Astrocyte of the hippocampus (primary cell): ENCODE measurements at places on chromosomes 11 and 22.

GRCh38 chr11:134459246-134460061, 47.4 kb upstream of the B3GAT1 start:
- no peak for DNase-seq

DNA sequence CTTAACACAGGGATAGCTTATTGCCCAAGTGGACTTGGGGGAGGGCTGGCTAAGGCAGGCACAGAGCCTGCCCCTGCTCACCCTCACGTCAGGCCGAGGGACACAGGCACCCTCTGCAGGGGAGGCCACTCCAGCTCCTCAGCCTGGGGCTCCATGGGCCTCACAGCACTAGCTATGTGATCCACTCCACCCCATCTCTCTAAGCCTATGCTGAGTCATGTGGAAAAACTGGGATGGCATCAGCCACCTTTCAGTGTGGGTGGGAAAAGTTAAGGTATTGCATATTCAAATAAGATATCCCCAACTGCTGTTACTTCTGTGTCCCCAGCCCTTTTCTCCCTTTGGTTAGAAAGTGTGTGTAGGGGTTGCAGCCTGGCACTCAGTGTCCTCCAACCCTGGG, 22.3 kb downstream of the RANGAP1 start:
- DNase-seq: peak; percentile 22

- peak; percentile 53 for DNase-seq
These were observed 67.5 kb downstream of the GAB2 start for GRCh38 chr11:78350091-78350645.

- no peak for DNase-seq
These were observed 9.1 kb downstream of the MMP10 start for GRCh38 chr11:102771351-102771750.

DNA sequence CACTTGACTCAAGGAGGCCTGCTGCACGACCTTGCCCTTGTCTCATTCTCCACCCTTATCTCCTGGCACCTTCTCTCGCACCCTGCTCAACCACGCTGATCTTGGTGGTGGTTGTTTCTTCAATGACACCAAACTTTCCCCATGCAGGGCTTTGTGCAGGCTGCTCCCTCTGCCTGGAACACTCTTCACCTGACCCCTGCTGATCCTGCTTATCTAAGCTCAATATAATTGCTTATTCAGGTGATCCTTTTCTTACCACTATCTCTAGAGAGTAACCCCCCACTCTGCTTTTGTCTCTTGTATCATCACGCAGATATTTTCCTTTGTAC, 604.4 kb downstream of the BUD13 start:
- DNase-seq: no peak

DNA sequence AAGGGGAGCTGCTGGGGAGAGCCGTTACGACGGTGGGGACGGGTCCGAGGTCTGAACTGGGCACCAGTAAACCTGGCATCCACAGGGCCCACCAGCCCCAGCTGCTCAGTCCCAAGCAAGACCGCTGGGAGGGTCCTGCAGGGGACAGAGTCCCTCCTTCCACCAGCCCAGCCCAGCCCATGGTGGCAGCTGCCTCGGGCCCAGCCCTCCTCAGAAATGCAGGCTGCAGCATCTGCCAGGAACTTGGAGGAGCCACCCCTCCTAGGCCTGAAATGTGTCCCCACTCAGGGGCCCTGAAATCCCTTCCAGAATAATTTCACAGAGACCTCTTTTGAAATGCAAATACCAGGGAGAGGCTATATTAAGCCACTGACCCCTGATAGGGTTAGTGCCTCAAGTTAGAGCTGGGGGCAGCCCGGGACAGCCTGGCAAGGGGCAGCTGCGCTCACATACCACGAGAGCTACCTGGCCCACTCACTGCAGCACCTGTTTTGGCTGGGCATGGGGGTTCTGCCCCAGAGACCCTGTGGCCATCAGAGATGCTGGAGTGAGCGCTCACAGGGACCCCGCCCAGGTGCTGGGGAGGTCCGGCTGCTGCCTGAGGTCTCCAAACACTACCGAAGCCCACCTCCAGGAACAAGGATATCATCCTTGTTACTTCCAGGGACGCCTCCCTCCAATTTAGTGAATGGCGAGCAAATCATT, 53.1 kb downstream of the CELSR1 start:
- DNase-seq: no peak

- DNase-seq: no peak
These were observed 76.5 kb downstream of the PDE2A start for GRCh38 chr11:72597721-72598120.

GRCh38 chr22:44954149-44954548, 55.7 kb downstream of the PHF21B start:
- DNase-seq: no peak

DNA sequence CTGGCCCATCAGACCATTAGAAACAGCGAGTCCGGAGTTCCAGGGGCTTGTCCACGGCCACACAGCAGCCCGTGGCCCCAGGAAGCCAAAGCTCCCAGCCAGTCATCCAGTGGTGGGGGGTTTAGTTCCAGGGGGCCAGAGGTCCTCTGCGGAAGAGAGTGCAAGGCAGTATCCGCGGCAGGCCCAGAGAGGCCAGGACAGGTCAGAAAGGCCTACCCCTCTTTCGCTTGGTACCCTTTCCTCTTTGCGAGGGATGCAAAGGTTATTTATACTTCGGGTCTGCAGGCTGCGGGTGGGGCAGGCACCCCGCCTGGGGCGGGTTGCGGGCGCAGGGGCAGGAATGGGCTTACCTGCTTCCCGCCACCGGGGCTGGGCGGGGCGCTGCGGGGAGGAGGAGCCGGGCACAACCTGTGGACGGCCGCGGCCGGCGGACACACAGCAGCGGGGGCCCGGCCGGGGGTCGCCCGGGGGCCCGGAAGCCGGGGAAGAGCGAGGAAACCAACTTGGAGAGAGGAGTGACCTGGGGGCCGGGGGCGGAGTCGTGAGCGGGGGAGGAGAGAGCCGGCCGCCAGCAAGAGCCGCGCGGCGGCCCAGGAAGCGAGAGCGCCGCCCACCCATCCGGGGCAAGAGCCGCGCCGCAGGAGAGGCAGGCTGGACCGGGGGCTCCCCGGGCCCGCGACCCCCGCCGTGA, at the start of gene SH3BP1:
Gene SH3BP1, plus strand, starts transcription at position 600 of the 691 bp plus-strand sequence. CDS start 119 bp downstream, outside the sequence.
- DNase-seq: peak; percentile 62

GRCh38 chr11:130097285-130097684, 27.6 kb downstream of the APLP2 start:
- no peak for DNase-seq

GRCh38 chr11:14357881-14358728, 878 bp downstream of the RRAS2 start:
- DNase-seq: peak; percentile 91

DNA sequence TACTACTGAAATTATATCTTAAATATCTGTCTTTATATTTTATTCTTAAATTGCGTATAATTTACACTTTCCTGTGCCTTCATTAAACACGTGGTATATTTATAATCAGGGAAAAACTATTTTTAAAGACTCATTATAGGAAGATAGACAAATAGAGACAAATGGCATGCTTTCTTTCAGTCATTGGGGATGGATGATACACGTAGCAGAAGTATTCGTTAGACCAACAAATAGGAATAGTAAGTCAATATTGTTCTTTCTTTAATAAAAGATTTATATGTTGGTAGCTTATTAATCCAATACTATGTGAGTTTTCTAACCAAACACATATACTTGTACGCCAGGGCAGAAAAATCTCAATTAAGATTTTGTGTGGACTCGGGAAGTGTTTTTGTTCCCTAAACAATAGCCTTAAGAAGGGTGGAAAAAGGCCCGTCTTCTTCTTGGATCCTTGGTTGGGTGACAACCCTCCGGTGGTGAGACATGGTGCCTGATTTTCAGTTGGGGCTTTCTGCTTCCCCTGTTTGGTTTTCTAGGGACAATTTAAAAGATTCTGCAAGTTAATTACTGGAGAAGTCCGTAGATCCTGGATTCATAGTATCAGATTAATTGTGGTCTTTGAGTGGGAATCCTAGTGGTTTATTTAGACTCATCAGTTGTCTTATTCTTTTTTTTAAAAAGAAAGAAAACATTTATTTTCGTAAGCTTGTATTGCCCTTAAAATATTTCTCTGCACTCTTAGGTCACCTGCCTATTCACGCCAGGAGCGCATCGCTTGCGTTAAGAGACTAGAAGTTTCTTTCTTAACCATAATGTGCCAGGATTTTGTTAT, 83.5 kb upstream of the WNT7B start:
- DNase-seq: peak; percentile 15

- no peak for DNase-seq
These were observed 1093.3 kb downstream of the BRD1 start for GRCh38 chr22:48734359-48734758.

DNA sequence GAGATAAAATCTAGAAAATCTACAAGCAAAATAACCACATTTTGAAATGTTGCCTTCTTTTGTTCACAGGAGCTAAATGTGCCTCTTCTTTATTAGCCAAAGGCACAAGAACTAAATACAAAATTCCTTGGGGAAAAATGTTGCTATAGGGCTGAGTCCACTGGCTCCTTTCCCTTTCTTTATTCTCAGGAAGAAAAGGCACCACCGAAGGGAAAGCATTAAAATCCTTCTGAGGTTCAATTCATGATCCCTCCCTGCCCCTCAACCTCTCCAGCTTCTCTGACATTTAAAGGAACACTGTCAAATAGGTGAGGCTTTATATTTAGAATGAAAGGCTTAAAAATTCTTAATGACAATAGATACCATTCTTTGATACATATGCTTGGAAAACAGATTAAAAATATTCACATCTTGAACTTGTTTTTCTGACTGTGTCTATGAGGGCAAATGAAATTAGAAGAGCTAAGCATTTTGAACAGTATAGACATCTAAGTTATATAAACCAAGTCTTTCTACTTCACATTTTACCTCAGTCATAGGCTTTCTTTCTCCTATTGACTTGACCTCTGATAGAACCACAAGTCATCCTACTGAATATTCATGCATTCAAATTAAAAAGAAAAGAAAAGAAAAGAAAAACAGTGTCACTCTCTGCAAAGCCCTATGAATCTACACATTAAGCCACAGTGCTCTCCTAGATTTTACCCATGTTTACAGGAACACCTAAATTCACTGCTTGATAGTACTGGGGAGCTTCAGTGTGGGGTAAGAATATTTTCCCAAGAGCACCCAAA, 148.2 kb downstream of the MAML2 start:
- DNase-seq: no peak

DNA sequence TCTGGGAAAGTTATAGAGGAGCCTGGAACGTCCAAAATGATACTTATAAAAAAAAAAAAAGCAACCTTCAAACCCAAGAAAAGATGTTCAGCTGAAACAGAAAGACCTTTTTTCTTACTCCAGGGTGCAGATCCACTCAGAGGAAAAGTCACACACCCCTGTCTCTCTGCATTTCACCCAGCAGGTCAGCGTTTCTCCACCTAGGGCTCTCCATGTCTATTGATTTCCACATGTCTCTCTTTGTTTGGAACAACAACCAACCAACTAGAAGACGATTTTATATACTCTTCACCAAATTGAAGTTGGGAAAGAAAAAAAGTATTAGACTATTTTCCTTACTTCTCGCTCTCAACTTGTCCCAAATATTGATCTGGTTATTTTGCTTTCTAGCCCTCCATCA, 42.2 kb upstream of the BLID start:
- no peak for DNase-seq

- DNase-seq: no peak
These were observed 399.2 kb downstream of the TBC1D22A start for GRCh38 chr22:47161631-47162030.

DNA sequence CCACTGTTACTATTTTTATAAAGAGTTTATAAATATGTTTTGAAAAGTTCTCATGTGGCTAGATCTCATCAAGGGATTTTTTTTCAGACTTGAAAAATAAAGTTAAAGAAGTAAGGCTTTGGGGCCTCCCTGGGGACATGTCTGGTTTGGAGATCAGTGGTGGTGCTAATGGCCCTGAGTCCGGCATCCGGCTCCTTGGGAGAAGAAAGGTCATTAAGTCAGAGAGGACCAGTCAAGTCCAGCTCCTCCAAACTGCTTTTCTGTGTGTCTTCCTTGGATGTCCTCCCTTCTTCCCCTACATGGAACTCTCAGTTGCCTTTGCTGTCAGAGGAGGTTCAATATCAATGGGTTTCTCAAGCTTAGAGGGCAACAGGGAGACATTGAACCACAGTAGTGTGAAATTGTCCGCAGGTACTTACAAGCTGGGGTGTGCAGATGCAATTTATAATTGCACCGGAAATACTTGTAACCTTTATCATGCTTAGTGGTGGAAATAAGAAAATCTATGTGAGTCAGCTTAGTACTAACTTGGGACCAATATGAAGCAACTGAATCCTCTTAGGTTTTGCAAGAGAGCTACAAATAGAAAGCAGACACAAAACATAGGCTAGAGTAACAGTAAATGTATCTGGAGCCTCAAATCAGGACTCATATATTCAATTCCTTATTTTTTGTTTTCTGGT, 144.3 kb downstream of the TEAD1 start:
- DNase-seq: peak; percentile 36

- DNase-seq: no peak
These were observed 558 bp downstream of the TSPAN4 start for GRCh38 chr11:843086-843734.

GRCh38 chr11:93519179-93519578, 24.0 kb downstream of the SMCO4 start:
- DNase-seq: no peak
